ENCODE measurements at places on chromosomes 2 and 18. TPM values are rescaled to one million over a fixed set of nuclear protein-coding genes. Genes with fewer than 3 reads are reported as not detected.
A peak's percentile ranks its signal among the peaks of the same experiment; 100 is the strongest.

Gene SLC4A3
- 30.4 TPM for total RNA-seq

- no peak for DNase-seq
These were observed 278.6 kb upstream of the HS6ST1 start for GRCh38 chr2:128597121-128597762.

- no peak for DNase-seq
These were observed 18.6 kb upstream of the ADCYAP1 start for GRCh38 chr18:886076-886475.

DNA sequence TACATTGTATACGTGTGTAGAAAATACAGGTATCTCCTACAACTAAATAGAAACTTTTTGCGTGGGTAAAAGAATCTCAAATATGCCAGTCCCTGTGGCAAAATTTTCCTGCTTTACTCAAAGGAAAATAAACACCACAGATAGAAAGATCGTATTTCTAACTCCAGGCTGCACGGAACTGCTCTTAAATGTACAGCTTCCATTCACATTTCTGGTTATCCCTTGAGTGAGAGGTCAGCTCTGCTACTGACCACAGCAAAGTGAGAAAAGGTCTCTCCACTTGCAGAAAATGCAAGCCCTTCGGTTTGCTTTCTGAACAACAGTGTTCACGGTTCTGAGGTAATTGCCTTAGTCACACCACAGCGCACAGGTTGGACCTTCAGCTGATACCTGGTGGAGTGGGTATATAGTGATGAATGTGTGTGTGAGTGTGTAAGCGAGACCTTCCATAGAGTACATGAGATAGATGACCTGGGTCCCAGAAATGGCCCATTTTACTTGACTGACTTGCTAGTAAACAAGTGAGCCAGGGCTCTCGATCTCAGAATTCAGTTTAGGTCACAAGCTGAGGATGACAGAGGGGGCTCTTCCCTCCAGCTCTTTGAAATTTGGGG, 52.1 kb downstream of the ALPK2 start:
- DNase-seq, result no peak

Gene BOLL
- total RNA-seq, result not detected

- no peak for DNase-seq
These were observed 614.1 kb upstream of the VRK2 start for GRCh38 chr2:57432528-57432927.

DNA sequence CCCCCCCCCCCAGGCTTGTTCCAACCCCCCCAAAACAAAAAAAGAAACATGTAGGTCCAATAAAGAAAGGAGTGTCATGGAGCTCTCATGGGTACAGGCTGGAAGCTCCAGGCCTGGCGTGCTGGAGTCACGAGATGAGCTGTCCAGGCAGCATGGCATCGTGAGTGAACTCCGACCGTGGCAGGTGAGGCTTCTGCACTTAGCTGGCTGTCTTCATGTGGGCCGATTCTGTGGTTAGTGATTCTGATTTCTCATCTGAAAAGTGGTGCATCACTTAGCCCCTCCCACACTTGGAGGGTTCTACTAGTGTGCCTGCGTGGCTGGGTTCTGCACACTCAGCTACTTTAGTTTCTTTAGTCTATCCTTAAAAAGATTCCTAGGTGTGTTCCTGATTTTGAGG, 126.4 kb upstream of the MGAT5 start:
- no peak for DNase-seq

Gene COLEC11
- 5.9 TPM for total RNA-seq

- peak; percentile 31 for DNase-seq
These were observed 96.9 kb upstream of the ZNF397 start for GRCh38 chr18:35143622-35144596.

Gene TXNDC2
- 0.83 TPM for total RNA-seq

DNA sequence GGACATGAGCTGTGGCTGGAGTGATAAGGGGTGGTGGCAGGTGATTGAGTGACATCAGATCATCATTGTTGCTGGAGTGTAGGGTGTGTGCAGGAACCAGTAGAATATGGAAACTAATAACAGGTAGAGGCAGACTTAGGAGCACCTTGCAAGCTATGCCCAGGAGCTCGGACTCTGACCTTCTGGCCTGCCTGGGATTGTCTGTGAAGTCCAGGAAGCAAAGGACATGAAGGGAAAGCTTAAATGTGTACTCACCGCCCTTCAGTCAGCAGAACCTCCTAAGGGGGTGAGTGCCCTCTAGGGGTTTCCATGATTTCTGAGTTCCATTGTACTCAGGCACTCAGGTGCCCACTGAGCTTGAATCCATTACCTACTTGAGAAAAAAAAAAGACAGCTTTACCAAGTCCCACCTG, 104.2 kb downstream of the CRIM1 start:
- DNase-seq, result peak; percentile 66

Gene TPO
- 18.4 TPM for total RNA-seq

All from esophagus muscularis mucosa (tissue), 4 donors.